ENCODE measurements at places on chromosomes 7 and 10. TPM values are rescaled to one million over a fixed set of nuclear protein-coding genes. Genes with fewer than 3 reads are reported as not detected.

The LOXL4 gene
- 10.6 TPM for total RNA-seq

The CHAT gene
- total RNA-seq: not detected

The MRPS24 gene
- total RNA-seq: 99.9 TPM

The NFE2L3 gene
- 4.9 TPM for total RNA-seq

The CASD1 gene
- 10.5 TPM for total RNA-seq

GRCh38 chr10:44260286-44260928 is 124.5 kb downstream of the CXCL12 start:
- no peak for DNase-seq

- no peak for DNase-seq
Observed at GRCh38 chr7:138170298-138170697, 94.0 kb downstream of the AKR1D1 start.

- DNase-seq: no peak
Observed at GRCh38 chr10:15120523-15120922, 23.4 kb downstream of the RPP38 start.

DNA sequence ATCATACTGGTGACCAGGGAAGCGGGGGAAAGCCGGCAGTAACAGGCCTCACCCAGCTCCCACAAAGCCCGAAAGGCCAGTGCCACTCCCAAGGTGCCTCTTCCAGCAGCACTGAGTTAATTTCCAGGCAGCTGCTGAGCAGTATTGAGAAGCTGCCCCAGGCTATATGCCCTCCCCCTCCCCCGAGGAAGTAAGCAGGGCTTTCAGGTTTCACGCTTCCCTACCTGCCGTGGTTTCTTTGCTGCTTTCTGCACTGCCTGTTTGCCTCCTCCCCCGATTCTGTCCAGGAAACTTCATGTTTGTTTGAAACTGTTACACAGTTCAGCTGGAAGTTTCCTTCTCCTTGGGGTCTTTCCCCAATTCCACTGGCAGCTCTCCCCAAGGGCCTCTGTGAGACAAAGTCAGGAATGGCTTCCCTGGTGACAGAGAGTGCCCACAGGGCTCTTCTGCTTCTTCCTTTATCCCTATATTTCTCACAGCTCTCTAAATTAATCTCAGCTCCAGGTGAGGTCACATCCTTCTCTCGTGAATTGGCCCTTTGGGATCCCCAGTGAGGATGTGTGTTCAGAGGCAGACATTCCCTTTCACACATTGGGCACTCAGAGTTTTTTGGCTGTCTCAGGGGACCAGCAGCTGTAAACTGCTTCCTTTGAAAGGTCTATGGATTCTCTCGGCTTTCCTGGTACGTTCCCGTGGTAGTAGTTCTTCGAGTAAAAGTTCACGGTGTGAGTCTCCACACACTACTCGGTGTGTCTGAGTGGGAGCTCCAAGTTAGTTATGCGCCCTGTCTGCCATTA is 19.4 kb downstream of the C1GALT1 start:
- no peak for DNase-seq
